Right lobe of liver (tissue), 6 donors: ENCODE measurements at places on chromosomes 6 and 20. TPM values are rescaled to one million over a fixed set of nuclear protein-coding genes. Genes with fewer than 3 reads are reported as not detected.

AIF1 gene
- total RNA-seq: 28.5 TPM

DNA sequence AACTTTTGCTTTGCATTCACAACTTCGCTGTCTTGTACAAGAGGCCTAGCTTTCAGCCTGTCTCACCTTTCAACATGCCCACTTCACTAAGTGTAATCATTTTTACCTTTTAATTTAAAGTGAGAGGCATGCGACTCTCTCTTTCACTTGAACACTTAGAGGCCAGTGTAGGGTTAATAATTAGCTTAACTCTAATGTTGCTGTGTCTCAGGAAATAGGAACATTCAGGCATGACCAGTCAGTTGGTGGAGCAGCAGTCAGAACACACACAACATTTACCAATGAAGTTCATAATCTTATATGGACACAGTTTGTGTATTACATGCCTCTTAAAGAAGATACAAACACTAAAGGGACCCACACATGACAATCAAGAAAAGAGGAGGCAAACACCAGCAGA lies 47.6 kb downstream of the HTR1B start:
- DNase-seq: no peak
- no peaks in the 10 kb centered on the region for H3K4me1 ChIP-seq
- H3K27me3 ChIP-seq: no peaks in the 10 kb centered on the region
- no peak overlapping the region for H3K27ac ChIP-seq

GRCh38 chr20:15561707-15562404 lies 1011.4 kb downstream of the KIF16B start:
- H3K36me3 ChIP-seq: no peaks in the 10 kb centered on the region
- no peaks in the 10 kb centered on the region for H3K27me3 ChIP-seq
- no peak overlapping the region for H3K4me3 ChIP-seq
- DNase-seq: no peak
- no peaks in the 10 kb centered on the region for H3K4me1 ChIP-seq

ECT2L gene
- not detected for total RNA-seq

DLK2 gene
- total RNA-seq: not detected

- H3K36me3 ChIP-seq: no peaks in the 10 kb centered on the region
- H3K27ac ChIP-seq: no peak overlapping the region
- no peak for DNase-seq
- no peaks in the 10 kb centered on the region for H3K4me1 ChIP-seq
- no peaks in the 10 kb centered on the region for H3K27me3 ChIP-seq
Observed at GRCh38 chr20:34540596-34541263, 17.8 kb upstream of the MAP1LC3A start.

BACH2 gene
- 3.4 TPM for total RNA-seq

TAAR9 gene
- total RNA-seq: not detected

MRPL14 gene
- 66.7 TPM for total RNA-seq
